ENCODE measurements at places on chromosomes 2 and 18. TPM values are rescaled to one million over a fixed set of nuclear protein-coding genes. Genes with fewer than 3 reads are reported as not detected.

The ZNF396 gene
- 2.0 TPM for total RNA-seq

The CNGA3 gene
- total RNA-seq = not detected

The UCN gene
- total RNA-seq = 1.1 TPM

The IL1R2 gene
- 0.38 TPM for total RNA-seq

Data from regular cardiac myocyte (primary cell).